ENCODE measurements at places on chromosomes 13 and 19.

GRCh38 chr13:98528663-98529064 is 48.2 kb downstream of the STK24 start:
- no peak for DNase-seq

DNA sequence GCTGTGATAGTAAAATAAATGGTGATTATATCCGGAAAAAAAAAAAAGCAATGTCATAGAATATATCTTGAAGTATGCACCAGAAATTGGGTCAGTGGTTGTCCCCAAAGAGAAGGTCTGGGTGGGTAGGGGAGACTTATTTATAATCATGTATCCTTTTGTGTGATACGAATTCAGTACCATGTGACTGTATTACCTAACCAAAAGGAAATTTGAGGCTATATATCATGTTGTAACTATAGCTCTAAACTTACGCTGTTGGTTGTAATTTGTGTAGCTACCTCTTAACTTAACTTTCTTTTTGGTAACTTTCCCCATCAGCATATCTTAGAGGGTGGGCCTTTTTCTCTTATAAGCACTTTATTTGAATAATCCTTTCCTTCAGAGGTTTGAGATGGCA is 25.2 kb upstream of the KCTD4 start:
- DNase-seq = no peak

GRCh38 chr13:42820451-42820850 is 39.1 kb downstream of the FAM216B start:
- DNase-seq = no peak

- DNase-seq = no peak
Observed at GRCh38 chr19:41521931-41522555, 53.9 kb upstream of the CEACAM21 start.

- DNase-seq = no peak
Observed at GRCh38 chr13:75670496-75670895, 34.4 kb downstream of the LMO7 start.

GRCh38 chr19:46497773-46498172 is 2.1 kb upstream of the PNMA8B start:
- DNase-seq = no peak

GRCh38 chr13:92530364-92530763 is 696.2 kb upstream of the GPC6 start:
- DNase-seq = no peak

DNA sequence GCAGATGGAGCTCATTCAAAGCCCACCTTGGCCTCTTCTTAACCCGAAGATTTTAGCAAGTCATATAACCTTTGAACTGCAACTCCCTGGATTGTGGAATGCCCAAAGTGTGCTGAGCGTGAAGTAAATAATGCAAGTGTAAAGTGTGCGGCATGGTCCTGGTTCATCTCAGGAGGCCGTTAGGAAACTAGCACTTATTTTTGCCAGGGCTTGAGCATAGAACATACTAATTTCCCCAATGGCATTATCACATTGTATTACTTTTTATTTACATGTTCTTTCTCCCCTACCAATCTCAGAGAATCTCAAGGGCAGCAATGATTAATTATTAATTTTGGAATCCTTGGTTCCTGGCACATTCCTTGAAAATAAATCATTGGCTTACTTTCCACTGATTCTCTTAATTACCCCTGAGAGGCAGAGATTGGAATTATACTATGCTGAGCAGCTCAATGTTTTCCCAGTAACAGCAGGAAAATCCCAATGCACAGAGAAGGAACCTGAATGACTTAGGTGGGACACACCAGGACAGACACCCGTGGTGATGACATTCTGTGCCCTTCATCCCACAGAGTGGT is 128.8 kb upstream of the GJB6 start:
- DNase-seq = no peak

DNA sequence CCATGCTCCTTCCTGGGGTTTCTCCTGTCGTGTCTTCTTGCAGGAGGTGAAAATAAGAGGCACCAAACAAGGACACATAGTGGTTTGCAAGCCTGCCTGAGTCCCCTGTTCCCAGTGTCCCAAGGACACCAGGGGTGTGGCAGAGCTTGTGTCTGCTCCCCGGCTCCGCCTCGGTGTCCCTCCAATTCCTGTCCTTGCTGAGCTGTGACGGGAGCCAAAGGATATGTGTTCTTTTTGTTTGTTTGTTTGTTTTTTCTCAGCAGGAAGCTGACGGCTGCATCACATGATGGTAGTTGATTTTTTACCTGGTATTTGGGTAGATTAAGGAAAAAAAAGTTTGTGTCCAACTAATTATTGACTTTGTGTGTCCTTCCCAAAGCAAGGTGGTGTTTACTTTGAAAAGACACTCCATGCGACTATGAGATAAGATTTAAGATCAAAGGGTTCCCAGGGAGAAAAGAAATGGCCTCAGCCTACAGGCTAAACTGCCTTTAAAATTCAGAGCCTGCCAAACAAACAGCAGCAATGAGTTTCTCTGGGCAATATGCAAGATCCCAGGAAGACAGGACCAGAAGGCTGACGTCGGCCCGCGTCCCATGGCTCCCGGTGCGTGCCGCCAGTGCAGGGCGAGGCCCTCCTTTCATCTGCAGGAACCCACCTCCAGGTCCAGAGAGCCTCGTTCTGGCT is 50.8 kb upstream of the XPO4 start:
- DNase-seq = no peak

- DNase-seq = no peak
Observed at GRCh38 chr13:95564733-95565291, 12.3 kb downstream of the CLDN10 start.

- DNase-seq = no peak
Observed at GRCh38 chr13:21075011-21075378, 13.6 kb upstream of the LATS2 start.

- DNase-seq = no peak
Observed at GRCh38 chr13:19059016-19059780, 122.4 kb downstream of the TUBA3C start.

DNA sequence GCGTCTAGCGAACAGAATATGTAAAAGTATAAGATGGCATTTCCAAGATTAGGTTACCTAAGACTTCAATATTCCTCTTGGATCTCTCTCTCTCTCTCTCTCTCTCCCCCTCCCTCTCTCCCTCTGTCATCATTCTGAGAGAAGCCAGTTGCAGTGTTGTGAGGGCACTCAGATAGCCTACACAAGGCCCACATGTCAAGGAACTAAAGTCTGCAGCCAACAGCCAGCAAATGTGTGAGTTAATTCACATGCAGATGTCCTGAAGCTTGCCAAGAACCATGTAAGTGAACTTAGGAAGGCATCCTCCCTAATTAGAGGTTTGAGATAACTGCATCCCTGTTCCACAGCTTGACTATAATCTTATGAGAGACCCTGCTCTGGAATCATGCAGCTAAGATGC is 822.9 kb upstream of the PRR20A start:
- no peak for DNase-seq

GRCh38 chr13:33721724-33722123 is 96.2 kb upstream of the RFC3 start:
- no peak for DNase-seq
